ENCODE measurements at places on chromosomes 11 and 22. TPM values are rescaled to one million over a fixed set of nuclear protein-coding genes. Genes with fewer than 3 reads are reported as not detected.

Gene ENDOD1
- total RNA-seq = 7.3 TPM

GRCh38 chr11:70942593-70942992 lies 309.8 kb downstream of the SHANK2 start:
- peak; percentile 15 for DNase-seq

DNA sequence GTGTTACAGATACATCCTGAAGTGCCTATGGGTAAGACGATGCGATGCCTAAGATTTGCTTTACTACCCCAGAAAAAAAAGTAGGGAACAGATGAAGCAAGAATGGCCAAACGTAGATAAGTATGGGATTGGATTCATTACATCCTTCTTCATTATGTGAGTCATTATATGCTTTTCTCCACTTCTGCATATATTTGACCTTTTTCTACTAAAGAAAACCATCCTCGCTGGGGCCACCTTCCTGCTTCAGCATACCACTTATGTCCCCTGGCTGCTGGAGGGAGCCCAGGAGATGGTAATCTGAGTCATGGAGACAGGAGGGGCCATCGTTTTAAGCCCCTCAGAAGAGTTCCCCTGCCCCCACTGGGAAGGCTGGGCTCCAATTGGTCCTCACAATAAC lies 14.4 kb upstream of the KLHL35 start:
- DNase-seq = no peak

DNA sequence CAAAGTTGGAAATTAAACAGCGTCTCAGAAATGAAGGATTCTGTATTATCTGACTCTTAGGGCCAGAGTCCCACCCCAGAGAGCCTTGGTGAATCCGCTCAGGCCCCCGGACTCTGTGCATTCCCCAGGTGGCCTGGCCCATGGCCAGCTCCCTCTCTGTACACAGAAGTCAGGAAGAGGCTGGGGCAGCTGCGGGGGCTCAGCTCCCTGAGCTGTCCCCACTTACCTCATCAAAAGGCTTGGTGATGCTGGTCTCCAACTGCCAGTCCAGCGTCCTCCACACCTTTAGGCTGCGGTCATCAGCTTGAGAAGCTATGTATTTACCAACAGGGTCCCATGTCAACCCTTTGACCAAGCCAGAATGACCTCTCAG lies 35.0 kb downstream of the HIRA start:
- no peak for DNase-seq

- no peak for DNase-seq
These were observed 3.6 kb downstream of the ARHGAP8 start for GRCh38 chr22:44755956-44756361.

- peak; percentile 100 for DNase-seq
These were observed 38.6 kb upstream of the LMO2 start for GRCh38 chr11:33930317-33931021.

Gene CARD16
- total RNA-seq = 8.0 TPM

GRCh38 chr11:13062115-13062514 lies 53.0 kb downstream of the RASSF10 start:
- no peak for DNase-seq

Gene FAM83F
- not detected for total RNA-seq
